T-helper 17 cell (primary cell): ENCODE measurements at places on chromosomes 5 and 9. TPM values are rescaled to one million over a fixed set of nuclear protein-coding genes. Genes with fewer than 3 reads are reported as not detected.
A peak's percentile ranks its signal among the peaks of the same experiment; 100 is the strongest.

The PIP5K1B gene
- 0.99 TPM for total RNA-seq

The DOCK8 gene
- 160 TPM for total RNA-seq

The NPR2 gene
- 3.8 TPM for total RNA-seq

The MEF2C gene
- 10.9 TPM for total RNA-seq

The PCDHGA7 gene
- total RNA-seq: 0.25 TPM

The SLC31A2 gene
- 6.6 TPM for total RNA-seq

DNA sequence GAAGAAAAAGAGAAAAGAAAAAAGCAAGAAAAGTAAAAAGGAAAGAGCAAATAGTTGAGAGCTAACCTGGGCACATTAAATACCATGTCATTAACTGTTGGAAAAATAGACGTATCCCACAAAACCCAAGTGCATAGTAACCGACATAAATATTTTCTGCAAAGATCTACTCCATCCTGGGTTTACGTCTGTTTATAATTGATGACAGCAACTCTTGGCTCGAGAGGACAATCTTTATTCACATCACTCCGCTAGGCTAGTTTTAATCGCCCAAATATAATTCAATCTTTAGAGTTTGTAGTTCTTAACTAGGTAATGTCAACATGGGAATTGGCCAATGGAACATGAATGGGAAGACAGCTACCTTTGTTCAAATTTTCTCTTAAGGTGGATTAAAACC, 321.7 kb upstream of the TNC start:
- no peaks in the 10 kb centered on the region for H3K36me3 ChIP-seq
- no peak for DNase-seq
- no peak overlapping the region for H3K27ac ChIP-seq
- H3K4me1 ChIP-seq: no peaks in the 10 kb centered on the region

- peaks cover 2% of the 10 kb centered on the region for H3K36me3 ChIP-seq
- DNase-seq: no peak
- H3K4me3 ChIP-seq: no peak overlapping the region
These were observed 8.8 kb upstream of the GLIPR2 start for GRCh38 chr9:36127652-36128244.

GRCh38 chr9:137458194-137459151, 661 bp downstream of the NSMF start:
- H3K27me3 ChIP-seq: no peaks in the 10 kb centered on the region
- H3K4me1 ChIP-seq: peaks cover 13% of the 10 kb centered on the region
- H3K27ac ChIP-seq: no peak overlapping the region
- H3K36me3 ChIP-seq: no peaks in the 10 kb centered on the region

DNA sequence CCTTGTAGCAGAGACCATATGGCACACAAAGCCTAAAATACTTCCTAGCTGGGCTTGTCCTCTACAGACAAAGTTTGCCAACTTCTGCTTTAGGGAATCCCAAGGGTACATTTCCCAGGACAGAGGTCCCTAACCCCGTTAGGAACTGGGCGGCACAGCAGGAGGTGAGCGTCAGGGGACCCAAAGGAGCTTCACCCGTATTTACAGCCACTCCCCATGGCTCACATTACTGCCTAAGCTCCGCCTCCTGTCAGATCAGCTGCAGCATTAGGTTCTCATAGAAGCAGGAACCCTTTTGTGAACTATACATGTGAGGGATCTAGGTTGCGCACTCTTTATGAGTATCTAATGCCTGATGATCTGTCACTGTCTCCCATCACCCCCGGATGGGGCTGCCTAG, 88.5 kb upstream of the TRPM3 start:
- no peaks in the 10 kb centered on the region for H3K27me3 ChIP-seq
- no peak for DNase-seq
- H3K36me3 ChIP-seq: no peaks in the 10 kb centered on the region
- no peaks in the 10 kb centered on the region for H3K4me1 ChIP-seq

- peak overlapping the region; percentile 75 for H3K4me3 ChIP-seq
- no peaks in the 10 kb centered on the region for H3K27me3 ChIP-seq
- no peak for DNase-seq
- peaks cover 55% of the 10 kb centered on the region for H3K4me1 ChIP-seq
- peaks cover 2% of the 10 kb centered on the region for H3K36me3 ChIP-seq
These were observed 17.8 kb downstream of the LRRC8A start for GRCh38 chr9:128899566-128900322.

DNA sequence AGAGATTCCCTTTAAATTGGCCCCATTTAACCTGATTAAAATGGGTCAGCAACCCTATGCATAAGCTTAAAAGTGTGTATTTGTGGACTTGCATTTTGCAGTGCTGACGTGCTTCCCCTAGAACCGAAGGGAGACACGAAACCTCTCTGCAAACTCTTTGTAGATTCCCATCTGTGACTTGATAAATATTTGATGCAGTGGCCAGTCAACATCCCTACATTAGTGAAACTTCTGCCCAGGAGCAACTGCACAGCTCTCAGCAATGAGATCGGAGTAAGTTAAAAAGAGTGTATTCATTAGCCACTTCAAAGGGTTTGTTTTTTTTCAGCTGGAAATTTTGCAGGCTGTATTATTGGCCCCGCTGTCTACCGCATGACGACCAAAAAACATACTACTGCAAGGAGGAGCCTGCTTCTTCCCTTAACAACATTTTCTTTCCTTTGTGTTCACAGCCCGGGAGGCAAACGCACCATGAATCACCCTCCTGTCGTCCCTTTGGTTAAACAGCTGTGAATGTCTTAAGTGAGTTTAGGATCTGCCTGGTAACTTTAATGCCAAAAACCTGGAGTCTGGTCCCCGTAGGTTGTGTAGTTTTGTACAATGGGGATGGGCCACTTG, 38.0 kb upstream of the TCERG1 start:
- H3K4me3 ChIP-seq: no peak overlapping the region
- no peaks in the 10 kb centered on the region for H3K4me1 ChIP-seq
- H3K27ac ChIP-seq: no peak overlapping the region
- DNase-seq: no peak

- peak overlapping the region; percentile 59 for H3K4me3 ChIP-seq
- H3K4me1 ChIP-seq: no peaks in the 10 kb centered on the region
These were observed 14.8 kb downstream of the GGTA1 start for GRCh38 chr9:121484651-121485446.

DNA sequence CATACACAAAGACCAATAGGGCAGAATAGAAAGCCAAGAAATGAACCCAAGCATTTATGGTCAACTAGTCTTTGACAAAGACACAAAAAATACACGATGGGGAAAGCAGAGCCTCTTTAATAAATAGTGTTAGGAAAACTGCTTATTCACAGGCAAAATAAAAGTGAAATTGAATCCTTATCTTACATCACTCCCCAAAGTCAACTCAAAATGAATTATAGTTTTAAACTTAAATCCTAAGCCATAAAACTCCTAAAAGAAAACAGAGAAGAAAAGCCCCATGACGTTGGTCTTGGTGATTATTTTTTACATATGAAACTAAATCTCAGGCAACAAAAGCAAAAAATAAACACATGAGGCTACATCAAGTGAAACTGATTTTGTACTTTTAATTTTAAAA, 46.8 kb downstream of the CHSY3 start:
- H3K4me1 ChIP-seq: no peaks in the 10 kb centered on the region
- no peak overlapping the region for H3K27ac ChIP-seq
- no peak overlapping the region for H3K4me3 ChIP-seq
- H3K36me3 ChIP-seq: no peaks in the 10 kb centered on the region

DNA sequence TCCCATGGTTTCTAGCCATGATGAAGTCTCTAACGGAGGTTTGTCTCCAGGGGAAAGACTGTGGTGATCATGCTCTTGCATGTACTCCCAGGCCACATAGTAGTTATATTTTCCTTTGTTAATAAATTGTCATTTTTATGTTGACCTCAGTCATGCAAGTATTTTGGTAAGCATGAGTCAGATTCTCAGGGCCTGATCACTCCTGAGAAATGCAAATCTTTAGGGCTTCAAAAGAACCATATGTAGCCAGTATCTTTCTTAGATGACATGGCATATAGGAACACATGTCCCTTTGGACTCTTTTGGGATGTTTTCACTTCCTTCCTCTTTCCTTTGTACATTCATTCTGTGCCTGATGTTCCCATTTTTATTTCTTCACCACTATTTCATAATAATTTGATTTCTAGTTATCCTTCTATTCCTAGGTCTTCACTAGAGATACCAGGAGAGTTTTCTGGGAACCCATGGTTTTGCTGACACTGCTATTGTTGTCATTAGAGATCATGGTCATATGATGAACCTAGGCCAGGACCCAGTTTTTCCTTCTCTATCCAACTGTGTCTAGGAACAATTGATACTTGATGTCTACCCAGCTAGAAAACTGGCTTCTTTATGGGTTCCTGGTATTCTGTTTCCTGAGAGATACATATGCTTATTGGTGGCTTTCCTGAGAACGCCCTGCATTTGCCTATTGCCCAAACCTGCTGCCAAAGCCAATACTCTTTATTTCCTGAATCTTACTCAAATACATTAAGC, 248.1 kb upstream of the NREP start:
- no peaks in the 10 kb centered on the region for H3K4me1 ChIP-seq
- H3K4me3 ChIP-seq: no peak overlapping the region
- no peak for DNase-seq
- H3K36me3 ChIP-seq: no peaks in the 10 kb centered on the region
- peaks cover 6% of the 10 kb centered on the region for H3K27me3 ChIP-seq
- no peak overlapping the region for H3K27ac ChIP-seq

- no peak for DNase-seq
- no peak overlapping the region for H3K27ac ChIP-seq
- peaks cover 11% of the 10 kb centered on the region for H3K27me3 ChIP-seq
- H3K4me3 ChIP-seq: no peak overlapping the region
- H3K4me1 ChIP-seq: peaks cover 6% of the 10 kb centered on the region
These were observed 12.8 kb upstream of the TSSK1B start for GRCh38 chr5:113447498-113448050.

- no peaks in the 10 kb centered on the region for H3K27me3 ChIP-seq
- no peak for DNase-seq
- no peak overlapping the region for H3K4me3 ChIP-seq
- no peak overlapping the region for H3K27ac ChIP-seq
These were observed 358.2 kb upstream of the MEF2C start for GRCh38 chr5:89241186-89241585.

DNA sequence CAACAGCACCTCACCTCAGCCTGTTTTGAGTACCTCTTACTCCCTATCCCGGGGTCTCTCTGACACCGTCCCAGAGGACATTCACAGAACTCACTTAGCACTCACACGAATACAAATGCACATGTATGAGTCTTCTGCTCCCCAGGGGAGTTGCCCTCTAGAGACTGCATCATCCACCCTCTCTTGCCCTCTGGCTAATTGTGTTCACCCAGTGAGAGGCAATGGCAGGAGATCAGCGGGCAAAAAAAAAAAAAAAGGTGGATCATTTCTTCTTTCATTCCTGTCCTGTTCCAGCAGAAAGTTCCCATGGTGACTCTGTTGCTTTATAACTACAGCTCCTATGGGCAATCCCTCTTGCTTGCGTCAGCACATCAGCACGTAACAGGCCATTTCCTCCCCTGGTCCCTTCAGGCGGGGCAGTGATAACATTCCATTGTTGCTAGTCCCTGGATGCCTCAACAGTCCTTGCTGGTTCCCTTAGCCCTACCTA, 23.5 kb upstream of the SNX2 start:
- H3K4me3 ChIP-seq: no peak overlapping the region
- H3K4me1 ChIP-seq: peaks cover 4% of the 10 kb centered on the region
- DNase-seq: no peak
- peaks cover 34% of the 10 kb centered on the region for H3K27me3 ChIP-seq
- H3K36me3 ChIP-seq: peaks cover 5% of the 10 kb centered on the region

- no peaks in the 10 kb centered on the region for H3K36me3 ChIP-seq
- H3K4me3 ChIP-seq: no peak overlapping the region
- H3K27ac ChIP-seq: no peak overlapping the region
- peaks cover 12% of the 10 kb centered on the region for H3K27me3 ChIP-seq
- no peak for DNase-seq
- no peaks in the 10 kb centered on the region for H3K4me1 ChIP-seq
These were observed 415.1 kb downstream of the SPOCK1 start for GRCh38 chr5:137084016-137084415.

DNA sequence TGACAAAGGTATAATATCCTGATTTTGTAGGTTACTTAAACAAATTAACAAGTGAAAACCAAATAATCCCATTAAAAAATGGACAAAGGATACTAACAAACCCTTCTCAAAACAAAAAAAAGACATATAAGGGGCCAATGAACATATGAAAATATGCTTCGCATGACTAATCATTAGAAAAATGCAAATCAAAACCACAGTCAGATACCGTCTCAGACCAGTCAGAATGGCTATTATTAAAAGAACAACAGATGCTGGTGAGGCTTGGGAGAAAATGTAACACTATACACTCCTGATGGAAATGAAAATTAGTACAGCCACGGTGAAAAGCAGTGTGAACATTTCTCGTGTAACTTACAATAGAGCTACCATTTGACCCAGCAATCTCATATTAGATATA, 1542.2 kb upstream of the CDH9 start:
- H3K27ac ChIP-seq: no peak overlapping the region
- no peak for DNase-seq
- H3K36me3 ChIP-seq: no peaks in the 10 kb centered on the region
- H3K27me3 ChIP-seq: no peaks in the 10 kb centered on the region
- no peaks in the 10 kb centered on the region for H3K4me1 ChIP-seq
- H3K4me3 ChIP-seq: no peak overlapping the region

DNA sequence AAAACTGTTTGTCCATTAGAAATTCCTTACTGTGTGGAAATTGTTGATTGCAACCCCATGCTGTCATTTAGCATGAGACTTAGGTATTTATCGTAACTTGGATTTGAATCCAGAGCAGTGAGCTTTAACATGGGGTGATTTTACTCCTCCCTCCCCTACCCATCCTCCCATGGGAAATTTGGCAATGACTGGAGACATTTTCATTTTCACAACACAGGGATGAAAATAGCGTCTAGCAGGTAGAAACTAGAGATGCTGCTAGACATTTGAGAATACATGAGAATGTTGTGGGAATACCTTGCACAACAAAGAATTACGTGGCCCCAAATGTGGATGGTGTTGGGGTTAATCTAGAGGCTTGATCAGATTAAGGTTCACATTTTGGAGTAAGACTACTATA, 191.3 kb upstream of the MPDZ start:
- H3K27me3 ChIP-seq: no peaks in the 10 kb centered on the region
- H3K4me3 ChIP-seq: no peak overlapping the region
- no peak for DNase-seq
- no peaks in the 10 kb centered on the region for H3K36me3 ChIP-seq

GRCh38 chr5:77623203-77623740, 15.2 kb downstream of the OTP start:
- H3K4me1 ChIP-seq: no peaks in the 10 kb centered on the region
- no peak for DNase-seq
- no peak overlapping the region for H3K27ac ChIP-seq
- peaks cover 74% of the 10 kb centered on the region for H3K27me3 ChIP-seq
